ENCODE measurements at places on chromosomes 1 and 21. TPM values are rescaled to one million over a fixed set of nuclear protein-coding genes. Genes with fewer than 3 reads are reported as not detected.

GJC2 gene
- total RNA-seq: 2.3 TPM

APCS gene
- not detected for total RNA-seq

KCND3 gene
- 18.3 TPM for total RNA-seq

OR2T11 gene
- total RNA-seq: not detected

TTC24 gene
- not detected for total RNA-seq

PUM1 gene
- total RNA-seq: 75.1 TPM

ERICH3 gene
- not detected for total RNA-seq

PRAMEF6 gene
- not detected for total RNA-seq

Measured in left cardiac atrium (tissue), 4 donors.